ENCODE measurements at places on chromosomes 12 and 14. TPM values are rescaled to one million over a fixed set of nuclear protein-coding genes. Genes with fewer than 3 reads are reported as not detected.

The IL26 gene
- not detected for total RNA-seq

The BMAL2 gene
- total RNA-seq: 3.6 TPM

The CCDC196 gene
- 1.2 TPM for total RNA-seq

DNA sequence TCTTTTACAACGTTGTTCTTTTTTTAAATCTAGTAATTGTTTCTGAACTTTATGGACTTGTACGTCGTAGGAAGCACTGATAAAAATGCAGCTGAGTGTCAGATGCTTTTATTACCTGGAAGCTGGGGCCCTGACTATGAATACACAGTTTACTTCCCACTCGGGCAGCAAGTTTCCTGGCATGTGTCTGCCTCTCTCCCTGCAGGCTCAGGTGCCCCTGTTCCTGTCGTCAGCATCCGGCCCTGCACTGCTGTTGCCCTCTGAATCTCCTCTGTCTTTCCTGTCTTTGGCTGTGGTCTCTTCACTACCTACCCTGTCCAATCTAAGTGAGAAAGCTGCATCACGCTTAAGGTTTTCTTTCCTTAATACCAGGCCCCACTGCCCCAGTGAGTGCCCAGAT lies 75.8 kb downstream of the PELI2 start:
- no peak for DNase-seq

- no peak for DNase-seq
Observed at GRCh38 chr12:52539083-52539820, 13.7 kb downstream of the KRT71 start.

DNA sequence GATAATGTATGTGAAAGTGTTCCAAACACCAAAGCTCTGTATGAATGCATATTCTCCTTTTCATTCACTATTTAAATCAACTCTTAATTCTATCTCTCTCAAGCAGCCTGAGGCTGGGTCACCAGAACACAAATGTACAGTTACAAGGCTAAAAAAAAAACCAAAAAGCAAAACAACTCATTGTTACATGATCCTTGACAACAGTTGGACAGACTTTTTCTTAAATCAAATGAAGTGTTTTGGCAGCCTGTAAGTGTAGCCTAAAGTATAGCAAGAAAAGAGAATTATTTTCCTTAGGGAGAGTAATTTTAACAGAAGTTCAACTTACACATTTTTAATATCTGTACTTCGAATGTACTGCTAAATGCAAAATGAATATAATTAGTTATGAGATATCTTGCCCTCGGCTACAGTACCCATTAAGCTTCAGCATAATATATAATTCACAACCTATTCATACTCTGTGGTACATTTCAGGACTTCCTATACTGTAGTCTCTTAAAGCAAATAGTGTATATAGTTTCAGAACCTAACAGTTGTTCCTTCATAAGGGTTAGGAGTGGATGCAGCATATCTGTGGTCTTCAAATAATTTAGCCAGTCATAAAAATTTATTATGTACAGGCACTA lies 214.0 kb upstream of the BTG1 start:
- DNase-seq: no peak

- DNase-seq: no peak
Observed at GRCh38 chr14:58805605-58806409, 168.0 kb downstream of the DACT1 start.

GRCh38 chr14:95260537-95261361 lies 59.0 kb downstream of the CLMN start:
- no peak for DNase-seq

GRCh38 chr12:47311568-47311967 lies 231.8 kb upstream of the AMIGO2 start:
- DNase-seq: no peak

GRCh38 chr14:61520576-61520975 lies 174.7 kb upstream of the HIF1A start:
- DNase-seq: no peak

- no peak for DNase-seq
Observed at GRCh38 chr14:33062881-33063280, 124.2 kb downstream of the NPAS3 start.

- no peak for DNase-seq
Observed at GRCh38 chr14:96158735-96159134, 45.9 kb upstream of the BDKRB2 start.

DNA sequence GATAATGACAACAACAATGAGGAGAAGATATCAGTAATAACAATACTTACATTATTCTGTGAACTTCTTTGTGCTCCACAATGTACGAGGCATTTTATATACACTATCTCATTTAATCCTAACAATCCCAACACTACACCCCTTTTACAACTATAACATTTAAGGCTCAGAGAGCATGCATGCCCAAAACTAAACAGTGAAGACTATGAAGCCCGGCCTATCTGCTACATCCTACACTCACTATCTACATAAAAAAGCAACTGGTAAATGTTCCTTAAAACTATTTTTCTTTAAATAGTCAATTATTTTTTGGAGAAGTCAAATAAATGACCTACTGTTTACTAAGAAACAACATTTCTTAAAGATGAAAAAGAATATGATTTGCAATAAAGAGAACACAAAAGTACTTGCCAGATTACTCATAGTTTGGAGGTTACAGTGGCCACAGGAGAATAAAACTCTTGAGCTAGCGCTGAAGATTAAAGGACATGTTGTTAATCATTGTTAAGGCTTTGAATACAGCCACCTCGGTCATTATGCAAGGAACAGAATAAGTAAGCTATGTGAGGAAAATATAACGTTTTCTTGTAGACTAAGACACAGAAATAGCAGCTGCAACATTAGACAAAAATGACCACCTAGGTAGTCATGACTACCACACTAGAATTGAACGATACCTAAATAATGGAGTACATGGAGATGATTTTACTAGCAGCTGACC lies 56.7 kb downstream of the EPS8 start:
- no peak for DNase-seq

GRCh38 chr14:79656496-79656895 lies 554.8 kb downstream of the DIO2 start:
- no peak for DNase-seq

GRCh38 chr12:10612984-10613348 lies 443 bp downstream of the MAGOHB start:
- DNase-seq: no peak

DNA sequence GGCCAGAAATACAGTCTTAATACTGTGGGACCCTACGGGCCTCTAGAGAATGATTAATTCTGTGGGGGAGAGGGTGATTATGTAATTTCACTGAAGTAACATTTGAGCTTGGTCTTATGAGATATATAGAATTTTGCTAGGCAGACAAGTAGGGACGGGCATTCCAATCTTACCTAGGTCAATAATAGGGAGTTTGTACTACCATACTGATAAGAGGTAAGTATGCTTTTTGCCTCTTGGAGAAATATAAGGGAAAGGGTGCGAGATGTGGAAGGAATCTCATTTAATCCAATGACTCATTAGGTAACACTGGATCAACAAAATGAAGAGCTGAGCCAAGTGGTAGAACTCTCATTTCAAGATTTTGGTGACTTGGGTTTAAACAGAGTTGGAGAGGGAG lies 5.2 kb downstream of the RAB5B start:
- DNase-seq: no peak

DNA sequence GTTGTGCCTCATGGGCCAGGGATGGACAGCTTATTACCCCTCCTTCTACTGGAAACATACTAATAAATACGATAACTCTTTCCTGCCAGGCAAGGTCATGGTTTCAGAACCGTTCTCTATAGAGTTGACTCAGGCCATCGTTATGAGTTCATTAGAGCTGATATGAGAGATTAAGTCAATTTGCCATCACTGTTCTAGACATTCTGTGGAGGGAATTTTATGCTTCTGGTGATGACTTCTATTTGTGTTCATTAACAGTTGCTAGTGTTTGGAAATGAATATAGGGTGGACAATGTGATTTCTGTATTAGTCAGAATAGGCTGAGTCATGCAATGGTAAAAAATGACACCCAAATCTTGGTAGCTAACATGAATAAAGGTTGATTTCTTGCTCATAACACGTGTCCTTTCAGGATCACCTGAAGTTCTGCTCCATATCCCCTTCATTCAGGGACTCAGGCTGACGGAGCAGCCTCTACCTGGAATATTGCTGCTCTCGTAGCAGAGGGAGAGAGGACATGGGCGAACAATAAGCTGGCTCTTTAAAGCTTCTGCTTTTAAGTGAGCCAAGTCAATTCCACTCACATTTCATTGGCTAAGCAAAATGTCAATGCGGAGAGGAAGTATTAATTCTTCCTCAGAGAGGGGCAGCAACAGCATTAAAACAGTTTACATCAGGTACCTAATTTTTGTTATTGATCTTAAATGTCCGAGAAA lies 18.5 kb upstream of the TBPL2 start:
- DNase-seq: no peak

- DNase-seq: peak; percentile 42
Observed at GRCh38 chr14:29927376-29928116, at the start of gene PRKD1. PRKD1 (minus strand) TSS chr14:29927847.

GRCh38 chr12:24739106-24739779 lies 209.7 kb downstream of the BCAT1 start:
- no peak for DNase-seq

All from left colon (tissue), 2 donors.